Spinal cord (tissue), 10 donors: ENCODE measurements at places on chromosomes 6 and 20. TPM values are rescaled to one million over a fixed set of nuclear protein-coding genes. Genes with fewer than 3 reads are reported as not detected.

DNA sequence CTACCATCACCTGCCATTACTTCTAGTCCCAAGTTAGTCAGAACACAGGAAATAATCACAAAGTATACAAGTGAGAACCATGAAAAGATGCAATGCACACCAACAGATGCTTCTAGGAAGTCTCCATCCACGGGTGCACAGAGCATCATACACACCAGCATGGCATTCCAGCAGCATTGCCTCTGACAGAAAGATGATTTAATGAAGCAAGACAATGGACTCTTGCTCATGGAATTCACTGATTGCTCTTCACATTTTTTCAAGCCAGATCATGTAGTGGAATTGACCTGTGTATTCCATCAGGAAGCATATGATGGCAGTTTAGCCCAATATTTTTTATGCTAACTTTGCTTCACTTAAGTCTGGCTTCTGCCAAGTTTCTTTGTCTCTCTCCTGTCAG lies 406.3 kb upstream of the RGS17 start:
- no peak for DNase-seq

DNA sequence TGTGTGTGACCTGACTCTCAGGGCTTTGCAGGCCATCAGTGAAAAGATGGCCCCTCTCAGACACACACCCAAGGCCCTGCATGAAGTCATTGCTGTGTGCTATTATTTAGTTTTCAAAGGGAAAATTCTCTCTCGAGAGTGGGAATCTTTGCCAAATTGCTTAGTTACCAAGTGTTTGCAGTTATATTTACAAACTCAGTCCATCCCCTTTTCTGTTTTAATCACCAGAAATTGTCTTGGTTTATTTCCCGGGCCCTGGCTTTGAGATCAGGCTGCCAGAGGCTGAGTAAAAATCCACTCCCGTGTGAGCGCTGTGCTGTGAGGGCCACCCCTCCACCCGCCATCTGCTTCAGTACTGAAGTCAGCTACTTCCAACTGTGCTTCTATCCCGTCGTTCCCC lies 163.1 kb downstream of the SOD2 start:
- DNase-seq = peak; percentile 6

DNA sequence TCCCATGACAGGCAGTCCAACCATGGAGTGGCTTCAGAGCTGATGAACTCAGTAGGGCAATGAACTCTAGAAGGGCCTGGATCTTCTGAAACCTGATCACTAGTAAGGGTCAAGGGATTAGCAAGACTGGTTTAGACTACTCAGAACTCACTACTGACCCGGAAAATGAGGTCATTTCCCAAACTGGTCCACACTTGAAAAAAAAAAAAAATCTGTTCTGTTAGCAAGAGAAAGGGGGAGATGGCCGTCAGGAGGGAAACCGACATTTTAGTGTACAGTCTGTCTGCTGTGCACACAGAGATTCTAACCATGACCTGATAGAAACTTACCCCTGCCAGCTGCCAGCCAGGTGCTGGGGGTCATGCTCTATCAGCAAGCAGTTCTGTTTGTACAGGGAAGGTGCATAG lies 262.4 kb upstream of the AGPAT4 start:
- no peak for DNase-seq

GRCh38 chr6:3282476-3283236 lies 23.9 kb downstream of the PSMG4 start:
- DNase-seq = no peak

GRCh38 chr6:30696432-30696831 lies 5.6 kb upstream of the NRM start:
- DNase-seq = no peak

DNA sequence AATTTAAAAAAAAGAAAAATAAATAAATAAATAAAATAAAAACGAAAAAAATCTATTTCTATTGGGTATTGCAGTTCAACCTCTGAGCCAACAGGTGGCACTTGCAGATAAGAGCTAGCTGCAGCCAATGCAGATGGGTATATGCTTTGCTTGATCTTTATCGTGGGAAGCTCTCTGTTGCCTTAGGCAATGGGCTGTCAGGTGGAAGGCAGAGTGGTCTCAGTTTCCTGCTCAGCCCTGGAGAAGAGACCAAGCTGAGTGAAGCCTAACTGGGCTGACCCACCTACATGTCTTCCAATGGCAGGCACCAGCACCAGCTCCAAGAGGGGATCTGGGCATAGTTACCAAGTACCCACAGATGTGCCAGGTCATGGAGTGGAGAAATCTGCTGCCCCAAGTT lies 95.0 kb downstream of the AK9 start:
- no peak for DNase-seq

DNA sequence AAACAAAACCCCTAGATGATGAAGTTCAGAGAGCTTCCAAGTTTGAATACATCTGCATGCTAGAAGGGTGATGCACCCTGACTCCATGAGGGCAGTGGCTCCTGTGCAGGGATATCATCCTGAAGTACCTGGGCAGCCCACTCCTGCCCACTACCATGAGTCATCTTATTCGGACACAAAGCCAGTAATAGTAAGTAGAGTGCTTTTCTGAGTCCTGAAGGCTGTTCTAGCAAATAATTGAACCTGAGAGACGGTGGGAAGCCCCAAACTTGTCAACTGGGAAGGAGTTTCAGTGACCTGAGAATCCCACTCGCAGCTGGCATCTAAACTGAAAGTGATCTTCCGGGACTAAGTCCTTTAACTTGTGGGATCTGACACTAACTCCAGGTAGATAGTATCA lies 152.9 kb upstream of the COL21A1 start:
- no peak for DNase-seq

DNA sequence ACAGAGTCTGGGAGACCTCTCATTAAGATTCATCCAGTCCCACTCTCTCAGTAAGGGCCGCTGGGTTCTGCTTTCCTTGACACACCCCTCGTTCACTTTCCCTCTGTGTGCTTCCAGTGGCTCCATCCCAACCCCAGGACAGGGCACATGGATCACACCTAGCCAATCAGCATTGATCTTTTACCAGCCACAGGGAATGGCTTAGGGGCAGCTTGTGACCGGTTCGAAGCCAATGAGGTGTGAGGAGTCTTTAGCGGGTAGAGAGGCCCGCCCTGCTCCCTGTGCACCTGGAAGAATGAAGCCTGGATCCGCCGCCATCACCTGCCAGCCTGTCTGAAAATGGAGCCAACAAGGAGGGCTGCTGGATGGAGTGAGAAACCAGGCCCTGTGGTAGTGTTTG lies 35.2 kb upstream of the OVOL2 start:
- no peak for DNase-seq

- DNase-seq = no peak
Measured at GRCh38 chr6:159800141-159800865, at the start of gene PNLDC1. Gene PNLDC1 (plus strand): TSS chr6:159800276. CDS start chr6:159800308, 32 bp downstream.

DNA sequence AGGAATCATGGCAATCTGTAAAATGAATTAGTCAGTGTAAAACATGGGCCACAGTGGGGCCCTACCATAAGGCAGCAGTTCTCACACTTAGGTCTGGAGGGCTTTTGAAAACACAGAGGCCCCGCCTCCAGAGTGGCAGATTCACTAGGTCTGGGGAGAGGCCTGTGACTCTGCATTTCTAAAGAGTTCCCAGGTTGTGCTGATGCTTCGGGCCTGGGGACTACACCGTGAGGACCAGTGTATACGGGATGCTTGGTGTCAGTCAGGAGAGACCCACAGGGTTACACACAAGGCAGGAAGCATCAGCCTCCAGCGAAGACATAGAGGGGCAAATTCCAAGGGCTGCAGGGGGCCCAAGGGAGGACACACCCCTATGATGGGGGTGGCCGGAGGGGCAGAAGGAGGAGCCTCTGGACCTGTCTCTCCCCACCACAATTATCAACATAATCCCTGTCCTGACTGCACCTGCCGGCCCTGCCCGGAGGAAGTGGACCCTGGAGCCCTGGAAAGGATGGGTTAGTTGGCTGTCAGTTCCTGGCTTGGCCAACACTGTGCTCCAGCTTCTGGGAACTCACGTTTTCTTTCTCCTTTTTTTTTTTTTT lies 46.7 kb downstream of the FGD2 start:
- no peak for DNase-seq

- no peak for DNase-seq
Measured at GRCh38 chr6:125843593-125843992, 52.8 kb downstream of the NCOA7 start.

- DNase-seq = no peak
Measured at GRCh38 chr20:35595901-35596300, 19.7 kb upstream of the SPAG4 start.

DNA sequence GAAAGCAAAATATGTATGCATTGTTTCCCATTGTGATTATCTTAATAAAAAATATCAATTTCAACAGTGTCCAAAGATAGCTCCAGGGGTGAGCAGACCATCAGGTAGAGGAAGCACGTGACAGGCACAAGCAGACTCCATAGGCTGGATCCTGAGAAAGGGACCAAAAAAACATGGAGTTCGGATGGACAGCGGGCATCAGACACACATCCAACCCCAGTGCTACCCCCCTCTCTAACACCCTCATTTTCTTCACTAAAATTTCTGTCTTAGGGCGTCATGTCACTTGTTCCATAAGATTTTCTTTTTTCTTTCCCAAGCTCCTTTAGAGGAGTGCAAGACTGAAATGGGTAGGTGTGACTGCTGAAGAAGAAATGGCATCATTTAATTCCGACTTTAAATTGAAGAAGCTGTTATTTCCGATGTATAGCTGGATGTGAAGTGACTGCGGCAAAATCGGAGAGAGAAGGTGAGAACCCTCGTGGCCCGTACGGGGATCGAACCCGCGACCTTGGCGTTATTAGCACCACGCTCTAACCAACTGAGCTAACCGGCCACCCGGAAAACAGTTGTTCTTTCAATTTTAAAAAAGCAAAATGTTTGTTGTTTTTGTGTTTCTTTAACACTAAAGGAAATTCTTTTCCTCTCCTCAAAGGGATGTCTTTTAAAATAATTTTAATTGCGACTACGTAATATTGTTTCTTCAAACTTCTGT lies 10.3 kb upstream of the PRSS16 start:
- no peak for DNase-seq

GRCh38 chr20:53707371-53708055 lies 113.9 kb upstream of the ZNF217 start:
- DNase-seq = no peak

GRCh38 chr20:44187054-44187771 lies at the start of gene JPH2:
Gene JPH2 (minus strand): TSS chr20:44187188. CDS start chr20:44186705, 483 bp downstream.
- DNase-seq = peak; percentile 47

- no peak for DNase-seq
Measured at GRCh38 chr6:112288475-112288874, 34.1 kb upstream of the LAMA4 start.

DNA sequence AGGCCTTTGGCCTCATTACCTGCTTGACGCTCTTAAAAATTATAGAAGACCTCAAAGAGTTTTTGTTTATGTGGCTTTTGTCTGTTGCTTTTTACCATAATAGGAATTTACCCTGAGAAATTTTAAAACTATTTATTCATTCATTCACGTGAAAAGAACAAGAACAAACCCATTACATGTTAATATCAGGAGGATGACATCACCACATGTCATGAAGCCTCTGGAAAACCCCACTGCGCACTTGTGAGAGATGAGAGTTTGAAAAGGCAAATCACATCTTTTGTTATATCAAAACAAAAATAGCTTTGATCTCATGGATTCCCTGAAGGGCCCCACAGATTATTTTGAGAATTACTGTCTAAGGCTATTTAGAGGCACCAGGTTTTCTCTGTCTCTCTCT lies 61.3 kb upstream of the EYA2 start:
- no peak for DNase-seq

- no peak for DNase-seq
Measured at GRCh38 chr6:52910091-52910490, 593 bp upstream of the GSTA3 start.

- no peak for DNase-seq
Measured at GRCh38 chr20:44622501-44623270, 28.8 kb downstream of the ADA start.

GRCh38 chr20:14543040-14543439 lies 205.6 kb upstream of the FLRT3 start:
- DNase-seq = no peak

- DNase-seq = no peak
Measured at GRCh38 chr20:61923371-61924166, 142.1 kb downstream of the TAF4 start.

CRYBG1 gene
- 3.4 TPM for total RNA-seq

SMOC2 gene
- total RNA-seq = 51.7 TPM

LTA gene
- 0.11 TPM for total RNA-seq

COL12A1 gene
- 254 TPM for total RNA-seq

RBM24 gene
- total RNA-seq = 3.5 TPM

KHDRBS2 gene
- 13.0 TPM for total RNA-seq

SESN1 gene
- total RNA-seq = 68.6 TPM

CABLES2 gene
- 4.0 TPM for total RNA-seq

EBF4 gene
- 17.4 TPM for total RNA-seq

SEL1L2 gene
- not detected for total RNA-seq

RAET1L gene
- total RNA-seq = not detected

SNPH gene
- 25.6 TPM for total RNA-seq

ADISSP gene
- 40.4 TPM for total RNA-seq
